Glomerular endothelial cell (primary cell): ENCODE measurements at places on chromosomes 3 and 15. TPM values are rescaled to one million over a fixed set of nuclear protein-coding genes. Genes with fewer than 3 reads are reported as not detected.
A peak's percentile ranks its signal among the peaks of the same experiment; 100 is the strongest.

GRCh38 chr3:79542-79941 is 117.0 kb upstream of the CHL1 start:
- no peak for DNase-seq

TXNRD3 gene
- 5.4 and 5.6 TPM in 2 replicates for total RNA-seq

DNA sequence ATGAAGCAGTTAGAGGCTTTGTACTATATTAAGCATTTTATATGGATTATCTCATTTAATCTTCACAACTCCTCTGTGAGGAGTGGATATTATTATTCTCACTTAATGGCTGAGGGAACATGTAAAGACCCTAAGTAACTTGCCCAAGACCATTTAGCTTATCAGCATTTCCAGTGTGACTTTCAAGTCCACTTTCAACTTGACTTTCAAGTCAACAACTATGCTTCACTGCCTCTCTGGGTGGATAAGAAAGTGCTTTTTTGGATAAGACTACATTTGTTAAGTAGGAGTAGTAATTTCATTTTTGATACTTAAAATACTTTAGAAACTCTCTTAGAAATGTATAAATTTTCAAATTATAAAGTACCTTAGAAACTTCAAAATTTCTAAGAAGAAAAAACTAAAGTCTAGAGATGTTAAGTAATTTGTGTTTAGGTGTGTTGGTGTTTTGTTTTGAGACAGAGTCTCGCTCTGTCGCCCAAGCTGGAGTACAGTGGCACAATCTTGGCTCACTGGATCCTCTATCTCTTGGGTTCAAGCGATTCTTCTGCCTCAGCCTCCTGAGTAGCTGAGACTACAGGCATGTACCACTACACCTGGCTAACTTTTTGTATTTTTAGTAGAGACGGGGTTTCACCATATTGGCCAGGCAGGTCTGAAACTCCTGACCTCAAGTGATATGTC is 71.8 kb downstream of the MINDY2 start:
- no peak for DNase-seq

GRCh38 chr15:59996298-59997041 is 7.6 kb upstream of the FOXB1 start:
- no peak for DNase-seq

GRCh38 chr3:71006810-71007785 is 576.4 kb downstream of the FOXP1 start:
- DNase-seq = no peak

DNA sequence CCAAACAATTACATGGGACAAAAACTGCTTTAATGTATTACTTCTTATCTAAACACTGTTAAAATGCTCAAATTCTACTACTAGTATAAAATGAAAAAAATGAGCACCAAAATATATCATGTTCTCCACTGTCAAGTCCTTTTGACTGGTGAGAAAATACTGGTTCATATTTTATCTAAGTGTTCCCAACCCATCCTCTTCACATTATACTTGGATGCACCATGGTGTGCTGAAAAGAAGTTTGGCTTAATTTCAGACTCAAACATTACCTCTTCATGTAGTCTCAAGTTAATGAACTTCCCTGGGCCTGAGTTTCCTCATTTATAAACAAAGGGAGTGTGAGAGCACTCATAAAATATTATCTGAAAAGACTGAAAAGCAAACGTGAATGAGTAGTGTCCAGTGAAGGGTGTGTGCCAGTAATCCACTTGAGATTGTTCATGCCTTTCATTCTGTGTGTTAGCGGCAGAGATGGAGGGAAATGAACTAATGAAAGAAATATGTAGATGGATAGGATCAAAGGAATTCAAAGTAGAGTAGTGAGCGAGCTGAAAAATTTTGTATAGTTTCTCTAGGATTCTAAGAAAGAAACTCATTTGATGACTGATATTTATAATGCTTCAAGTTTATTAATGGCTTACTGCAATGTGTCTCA is 263.2 kb downstream of the NLGN1 start:
- DNase-seq = no peak

RASGRF1 gene
- under 0.01 and 0.82 TPM in 2 replicates for total RNA-seq

DNA sequence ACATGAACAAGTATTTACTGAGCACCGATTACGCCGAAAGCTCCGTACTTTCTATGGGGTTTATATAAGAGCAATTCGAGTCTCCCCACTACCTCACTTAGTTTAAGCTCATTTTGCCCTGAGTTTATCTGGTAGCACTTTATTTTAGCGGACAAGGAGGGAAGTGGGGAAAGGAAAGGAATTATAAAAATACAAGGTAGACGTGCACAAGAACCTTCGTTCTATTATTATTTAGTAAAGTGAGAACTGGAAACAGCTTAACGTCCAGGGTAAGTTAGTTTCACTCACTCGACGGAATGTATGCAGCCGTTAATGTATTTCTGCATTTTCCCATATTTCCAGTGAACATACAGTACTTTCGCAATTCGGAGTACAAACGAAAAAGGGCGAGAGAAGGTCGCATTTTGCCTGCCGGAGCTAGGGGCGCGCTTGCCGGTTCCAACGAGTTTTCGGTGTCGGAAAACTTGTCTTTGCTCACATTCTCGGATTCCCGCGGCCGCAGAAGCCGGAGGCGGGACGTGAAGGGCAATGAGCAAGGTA is 1.2 kb upstream of the STT3B start:
- DNase-seq = peak; percentile 22

DNA sequence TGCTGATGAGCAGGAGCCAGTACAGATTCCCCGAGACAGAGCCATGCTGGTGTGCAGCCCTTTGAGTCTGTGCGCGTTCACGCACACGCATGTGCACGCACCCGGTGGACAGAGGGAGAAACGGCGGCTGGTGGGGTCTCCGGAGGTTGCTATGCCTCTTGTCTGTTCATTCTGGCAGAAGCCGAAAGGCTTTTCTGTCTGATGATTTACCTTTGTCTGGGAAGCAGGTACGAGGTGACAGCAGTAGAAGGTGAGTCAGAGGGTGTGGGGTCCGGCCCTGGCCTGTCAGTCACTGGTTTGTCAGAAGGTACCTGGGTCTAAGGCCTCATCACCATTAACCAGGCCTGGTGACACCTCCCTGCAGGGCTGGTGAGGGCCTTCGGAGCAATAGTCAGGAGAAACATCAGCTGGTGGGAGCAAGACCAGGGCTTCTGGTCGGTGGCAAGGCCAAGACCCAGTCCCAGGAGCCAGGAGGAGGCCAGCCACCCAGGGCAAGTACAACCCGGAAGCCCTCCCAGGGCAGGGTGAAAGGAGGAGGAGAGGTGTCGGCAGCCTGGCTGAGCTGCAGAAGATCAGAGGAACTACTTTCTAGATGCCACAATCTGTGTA is 7.5 kb downstream of the PCSK6 start:
- DNase-seq = no peak

DNA sequence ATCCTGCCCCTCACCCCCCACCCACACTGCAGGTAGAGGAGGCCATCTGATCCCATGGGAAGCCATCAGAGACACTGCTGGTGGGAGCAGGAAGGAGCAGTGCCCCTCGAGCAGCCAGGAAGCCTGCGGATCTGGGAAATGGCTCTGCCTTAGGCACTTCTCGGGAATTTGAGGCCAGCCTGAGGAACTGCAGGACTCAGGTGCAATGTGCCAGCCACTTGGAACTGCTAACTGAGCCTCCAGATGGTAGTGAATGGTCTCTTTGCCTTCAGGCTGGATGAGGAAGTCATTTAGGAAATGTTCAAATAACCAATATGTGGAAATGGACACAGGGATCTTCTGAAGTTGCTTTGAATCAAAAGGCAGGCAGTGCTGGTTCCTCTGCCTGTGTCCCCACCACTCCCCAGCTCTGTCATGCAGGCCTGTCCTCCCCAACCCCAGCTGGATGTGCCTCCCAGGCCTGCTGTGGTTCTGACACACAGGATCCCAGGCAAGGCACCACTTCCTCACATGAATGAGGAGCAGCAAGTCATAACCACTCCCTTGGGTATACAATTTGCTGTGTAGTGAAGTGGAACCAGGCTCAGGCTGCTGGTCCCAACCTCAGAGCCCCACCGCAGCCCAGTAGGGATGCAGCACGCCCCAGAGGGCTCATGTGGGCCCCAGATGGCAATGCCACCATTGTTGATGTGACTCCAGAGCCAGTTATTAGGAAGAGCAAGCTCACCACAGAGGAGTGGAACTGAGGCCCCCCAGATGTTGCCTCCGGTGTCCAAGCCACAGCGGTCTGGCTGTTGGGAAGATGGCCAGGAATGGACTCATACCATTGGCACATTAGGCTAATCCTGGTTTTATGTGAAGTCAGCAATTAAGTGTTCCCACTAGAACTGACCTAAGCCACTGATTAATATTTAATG is 46.5 kb upstream of the LIMD1 start:
- no peak for DNase-seq

- DNase-seq = no peak
Observed at GRCh38 chr3:122572940-122573412, 4.5 kb upstream of the PARP15 start.

LMOD3 gene
- not detected in 2 replicates for total RNA-seq

DNA sequence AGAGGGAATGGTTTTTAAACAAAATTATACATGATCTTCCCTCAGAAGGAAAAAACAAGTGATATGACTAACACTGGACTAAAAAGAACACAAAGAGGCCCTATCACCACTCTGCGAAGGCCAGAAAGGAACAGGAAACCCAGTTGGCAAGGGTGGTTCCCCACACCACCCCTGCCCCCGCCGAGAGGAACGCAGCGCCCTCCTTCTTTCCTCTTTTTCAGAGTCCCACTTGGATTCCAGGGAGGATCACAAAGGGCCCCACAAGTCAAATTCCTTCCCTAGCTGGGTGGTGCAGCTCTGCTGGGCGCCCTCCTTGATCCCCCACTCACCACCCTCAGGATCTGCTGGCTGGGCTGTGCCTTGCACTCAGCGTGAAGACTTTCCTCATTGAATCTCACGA is 29.8 kb downstream of the PLA1A start:
- DNase-seq = no peak

DNA sequence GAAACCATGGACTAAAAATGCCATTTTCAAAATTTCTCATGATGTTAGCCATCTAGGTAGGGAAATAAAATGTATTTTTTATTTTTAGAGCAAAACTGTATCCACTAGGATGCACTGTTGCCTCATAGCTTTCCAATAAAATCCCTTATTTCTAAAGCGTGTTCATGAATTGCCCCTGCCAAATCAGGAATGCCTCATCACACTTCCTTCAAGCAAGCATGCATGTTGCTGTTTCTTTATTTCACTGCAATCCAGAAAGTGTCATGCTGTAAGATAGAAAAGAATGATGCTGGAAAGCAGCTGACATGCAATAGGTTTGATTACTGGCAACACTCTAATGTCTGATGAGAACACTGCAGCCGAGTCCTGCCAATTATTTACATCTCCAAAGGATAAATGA is 239.5 kb downstream of the CHL1 start:
- no peak for DNase-seq

DNA sequence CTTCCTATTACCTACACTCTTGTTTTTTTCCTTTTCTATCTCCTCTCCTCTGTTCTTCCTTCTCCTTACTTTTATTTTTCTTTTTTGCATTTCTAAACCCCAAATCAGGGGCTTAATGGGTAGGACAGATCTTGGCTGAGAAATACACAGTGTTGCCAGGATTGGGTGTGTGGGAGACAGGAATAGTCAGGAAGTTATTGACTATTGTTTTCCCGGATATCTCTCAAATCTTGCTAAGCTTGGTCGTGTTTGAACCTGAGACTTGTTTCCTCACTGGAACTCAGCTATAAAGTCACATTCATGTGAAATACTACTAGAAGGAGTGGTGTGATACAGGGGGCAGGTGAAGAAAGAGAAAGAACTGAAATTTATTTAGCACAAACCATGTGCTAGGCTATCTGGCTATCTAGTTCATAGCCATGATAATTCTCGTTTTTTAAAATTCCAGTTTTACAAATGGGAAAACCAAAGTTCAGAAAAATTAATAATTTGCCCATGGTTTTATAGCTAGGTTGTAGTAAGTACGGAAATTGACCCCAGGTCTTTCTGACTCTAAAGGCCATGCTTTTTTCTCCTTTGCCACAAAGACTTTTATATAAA is 343.2 kb upstream of the UMPS start:
- DNase-seq = no peak
